NCI-H345 (cell line): ENCODE measurements at places on chromosomes 7 and 10.

DNA sequence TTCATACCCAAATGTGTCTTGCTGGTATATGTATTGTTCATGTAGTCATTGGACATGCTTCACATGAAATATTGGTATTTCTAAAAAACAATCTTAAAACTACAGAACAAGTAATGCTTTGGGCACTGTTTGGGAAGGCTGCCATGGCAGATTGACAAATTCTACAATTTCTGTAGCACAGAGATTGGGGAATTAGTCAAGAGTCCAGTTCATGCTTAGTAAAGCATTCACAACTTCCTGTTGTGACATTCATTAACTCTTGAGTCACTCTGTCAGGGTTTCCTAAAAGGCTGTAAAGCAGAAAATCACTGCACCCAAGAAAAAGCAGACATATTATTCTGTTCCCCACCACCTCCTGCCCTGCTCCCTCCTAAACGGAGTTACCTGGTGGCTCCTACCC is 398.9 kb downstream of the PHTF2 start:
- DNase-seq = no peak

GRCh38 chr7:1966631-1967200 is 266.0 kb downstream of the MAD1L1 start:
- peak; percentile 77 for DNase-seq

GRCh38 chr10:86964061-86964846 is 4.0 kb upstream of the ADIRF start:
- no peak for DNase-seq

DNA sequence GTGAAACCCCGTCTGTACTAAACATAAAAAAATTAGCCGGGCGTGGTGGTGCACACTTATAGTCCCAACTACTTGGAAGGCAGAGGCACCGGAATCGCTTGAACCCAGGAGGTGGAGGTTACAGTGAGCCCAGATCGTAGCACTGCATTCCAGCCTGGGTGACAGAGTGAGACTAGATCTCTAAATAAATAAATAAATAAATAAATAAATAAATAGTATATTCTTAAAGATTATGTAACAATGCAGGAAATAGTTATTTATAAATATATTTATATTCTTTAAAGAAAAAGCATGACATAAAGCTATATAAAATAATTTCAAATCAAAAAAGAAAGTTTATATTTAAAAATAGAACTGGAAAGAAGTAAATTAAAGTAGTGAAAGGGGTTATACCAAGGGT is 76.4 kb downstream of the MBL2 start:
- DNase-seq = no peak

DNA sequence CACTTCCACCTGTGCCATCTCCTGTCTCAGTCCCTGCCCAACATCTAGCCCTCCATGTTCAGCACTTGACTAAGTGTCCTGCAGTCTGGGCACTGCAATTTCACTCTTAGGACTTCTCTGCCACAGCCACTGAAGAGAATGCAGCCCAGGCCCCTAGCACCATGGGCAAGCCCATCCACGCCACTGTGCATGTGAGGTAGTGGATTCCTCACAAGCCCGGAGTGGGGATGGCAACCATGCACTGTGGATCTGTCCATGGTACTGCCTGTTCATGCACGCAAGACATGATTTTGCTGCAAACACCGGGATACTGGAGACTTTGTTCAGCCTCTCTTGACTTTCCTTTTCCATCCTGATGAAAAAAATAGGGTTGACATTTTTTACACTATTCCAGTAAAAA is 12.3 kb downstream of the DDC start:
- DNase-seq = no peak

DNA sequence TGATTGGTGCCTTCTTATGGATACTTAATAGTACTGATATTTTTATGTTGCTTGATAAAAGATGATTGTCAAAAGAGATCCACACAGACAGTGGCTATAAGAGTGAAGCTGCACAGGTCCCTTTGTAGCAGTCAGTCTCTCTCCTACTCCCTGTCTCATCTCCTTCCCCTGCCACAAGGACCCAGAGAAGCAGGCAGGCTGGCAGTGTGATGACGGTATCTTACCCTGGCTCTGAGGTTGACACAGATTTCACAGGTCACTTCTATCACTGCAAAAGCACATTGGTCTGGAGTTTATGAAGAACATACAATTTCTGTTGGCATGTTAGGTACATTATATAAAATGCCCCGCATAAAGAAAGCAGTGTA is 64.4 kb upstream of the AHR start:
- DNase-seq = no peak

DNA sequence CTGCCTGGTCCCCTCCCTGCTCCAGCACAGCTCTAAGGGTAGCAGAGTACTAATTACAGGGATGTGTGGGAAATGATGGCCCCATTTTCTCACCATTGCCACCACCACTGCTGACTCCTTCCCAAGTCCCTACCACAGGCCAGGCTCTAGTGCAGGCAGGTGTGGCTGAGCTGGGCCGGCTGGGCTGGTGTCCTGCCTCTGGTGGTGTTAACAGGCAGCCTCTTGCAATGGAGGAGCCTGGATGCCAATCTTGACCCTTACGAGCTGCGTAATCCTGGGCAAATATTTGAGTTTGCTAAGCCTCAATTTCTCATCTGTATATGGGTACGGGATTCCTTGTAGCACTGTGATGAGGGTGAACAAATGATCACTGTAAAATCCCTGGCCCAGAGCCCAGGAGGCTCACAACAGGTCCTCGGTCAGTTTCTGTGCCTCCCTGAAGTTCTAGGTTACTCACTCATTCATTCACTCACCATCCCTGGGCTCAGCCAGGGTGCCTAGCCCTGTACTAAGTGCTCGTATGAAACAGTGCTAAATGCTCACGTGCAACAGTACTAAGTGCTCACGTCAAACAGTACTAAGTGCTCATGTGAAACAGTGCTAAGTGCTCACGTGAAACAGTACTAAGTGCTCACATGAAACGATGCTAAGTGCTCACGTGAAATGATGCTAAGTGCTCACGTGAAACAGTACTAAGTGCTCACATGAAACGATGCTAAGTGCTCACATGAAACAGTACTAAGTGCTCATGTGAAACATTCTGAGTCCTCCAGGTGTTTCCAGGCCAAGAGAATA is 2.3 kb upstream of the FZD9 start:
- DNase-seq = no peak

- no peak for DNase-seq
Measured at GRCh38 chr7:159000070-159000469, 143.7 kb downstream of the DYNC2I1 start.

GRCh38 chr10:129365767-129366402 is 101.2 kb upstream of the MGMT start:
- DNase-seq = no peak

DNA sequence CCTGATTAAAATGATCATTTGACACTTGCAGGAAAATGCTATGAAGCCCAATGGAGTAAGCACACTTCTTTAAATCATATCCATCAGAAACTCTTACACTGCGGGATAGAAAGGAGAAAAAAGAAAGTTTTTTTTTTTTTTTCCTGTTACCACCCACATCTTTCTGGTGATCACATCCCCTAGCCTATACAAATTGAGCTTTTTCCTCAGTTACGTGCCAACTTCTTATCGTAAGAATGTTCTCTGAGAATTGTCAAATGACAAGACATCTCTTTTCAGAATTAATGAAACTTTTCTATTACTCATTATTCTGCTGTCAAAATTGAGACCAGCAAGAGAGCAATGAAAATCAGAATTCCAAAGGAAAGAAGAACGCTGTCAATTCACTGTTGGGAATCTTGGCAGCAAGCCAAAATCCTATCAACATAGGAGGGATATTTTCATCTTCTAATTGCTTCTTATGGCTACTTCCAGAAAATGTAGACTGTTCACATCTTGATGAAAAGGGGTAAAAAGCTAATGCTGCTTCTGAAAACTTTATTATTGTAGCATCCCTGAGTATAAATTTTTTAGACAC is 179.5 kb downstream of the ADAM12 start:
- DNase-seq = no peak

- no peak for DNase-seq
Measured at GRCh38 chr7:12139416-12139815, 71.7 kb upstream of the TMEM106B start.

GRCh38 chr10:49149881-49150280 is 16.1 kb upstream of the FAM170B start:
- peak; percentile 20 for DNase-seq

- DNase-seq = no peak
Measured at GRCh38 chr7:156732091-156732625, 91.6 kb downstream of the RNF32 start.

- no peak for DNase-seq
Measured at GRCh38 chr10:45241865-45242520, 73.4 kb downstream of the OR13A1 start.

GRCh38 chr10:22986771-22987542 is 59.1 kb downstream of the ARMC3 start:
- DNase-seq = peak; percentile 19

DNA sequence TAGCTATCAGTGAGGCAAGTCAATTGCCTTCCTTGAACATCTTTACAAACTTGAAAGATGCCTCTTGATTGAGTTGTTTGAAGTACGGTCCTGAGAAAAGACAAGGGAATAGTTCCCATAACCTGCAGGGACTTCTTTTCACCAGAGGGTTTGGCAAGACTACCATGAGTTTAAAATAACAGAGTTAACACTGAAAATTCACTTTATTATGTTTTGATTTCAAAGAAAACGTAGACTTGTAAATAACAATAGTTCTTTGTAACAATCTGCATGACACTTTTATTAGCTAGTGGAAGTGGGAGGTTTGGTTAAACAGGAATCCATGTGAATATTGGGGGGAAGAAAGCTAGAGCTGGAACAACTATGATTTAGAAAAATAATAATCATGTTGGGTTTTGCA is 49.5 kb downstream of the WNT2 start:
- no peak for DNase-seq

GRCh38 chr7:40288827-40289226 is 154.0 kb downstream of the SUGCT start:
- DNase-seq = no peak

GRCh38 chr10:93548376-93549071 is 17.9 kb upstream of the FFAR4 start:
- no peak for DNase-seq

DNA sequence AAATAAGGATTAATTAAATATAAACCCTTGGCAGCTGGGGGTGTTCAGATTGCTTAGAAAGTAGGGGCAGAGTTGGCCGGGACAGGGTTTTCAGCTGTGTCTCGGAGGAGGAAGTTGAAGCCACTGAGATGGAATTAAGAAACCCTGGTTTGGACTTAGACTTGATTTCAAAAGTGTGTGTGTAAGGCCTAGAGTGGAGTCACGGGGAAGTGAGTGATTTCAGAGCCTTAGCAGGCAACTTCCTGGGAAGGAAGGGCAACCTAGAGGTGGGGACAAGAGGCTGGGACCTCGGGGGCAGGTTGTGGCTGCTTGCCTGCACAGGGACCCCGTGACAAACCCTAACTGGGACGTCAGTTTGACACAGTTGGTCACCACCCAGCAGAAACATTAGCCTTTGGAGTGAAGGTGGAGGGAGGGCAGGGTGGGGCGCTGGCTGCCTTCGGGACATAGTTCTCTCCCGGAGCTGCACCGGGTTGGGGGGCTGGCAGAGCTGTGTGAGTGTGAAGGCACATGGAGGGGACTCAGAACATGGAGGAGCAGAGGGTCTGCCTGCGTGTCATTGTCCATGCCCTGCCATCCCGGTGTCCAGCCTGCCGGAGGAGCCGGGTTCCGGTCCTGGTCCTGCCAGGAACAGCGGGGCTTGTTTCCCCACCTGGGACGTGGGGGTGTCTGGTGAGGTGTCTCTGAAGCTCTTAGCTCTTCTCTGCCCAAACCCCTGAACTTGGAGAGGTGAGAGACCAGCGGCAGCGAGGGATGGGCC is 1.8 kb downstream of the BRI3 start:
- no peak for DNase-seq

- DNase-seq = no peak
Measured at GRCh38 chr7:93327006-93327633, 95.0 kb downstream of the VPS50 start.

DNA sequence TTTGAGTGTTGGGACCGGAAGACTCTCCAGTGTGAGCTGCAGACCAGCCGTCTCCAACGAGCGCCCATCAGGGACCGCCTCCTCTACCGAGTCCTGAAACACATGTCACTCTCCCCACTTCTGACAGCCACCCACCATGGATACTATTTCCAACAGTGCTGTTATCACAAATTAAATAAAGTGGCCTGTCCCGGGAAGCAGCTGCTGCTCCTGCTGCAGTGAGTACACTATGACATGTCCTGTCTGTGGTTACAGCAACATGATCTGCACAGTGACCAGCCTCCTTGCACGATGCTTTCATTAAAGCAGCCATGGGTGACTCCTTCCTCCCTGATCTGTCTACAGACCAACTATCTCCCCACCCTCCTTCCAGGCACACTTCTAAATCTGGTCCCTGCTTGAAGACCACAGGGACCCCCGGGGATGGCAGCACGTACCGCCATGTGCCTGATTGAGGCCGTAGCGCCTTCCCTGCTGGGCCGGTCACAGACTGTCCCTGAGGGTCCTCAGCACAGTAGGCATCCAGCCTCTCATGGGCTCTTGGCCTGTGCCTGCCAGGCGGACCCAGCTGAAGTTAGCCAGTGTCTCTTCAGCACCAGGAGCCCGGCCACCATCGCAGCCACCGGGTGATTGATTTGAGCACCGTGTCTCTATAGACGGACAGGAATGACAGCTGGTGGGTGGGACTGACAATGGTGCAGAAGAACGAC is 58.8 kb downstream of the TCERG1L start:
- DNase-seq = no peak

DNA sequence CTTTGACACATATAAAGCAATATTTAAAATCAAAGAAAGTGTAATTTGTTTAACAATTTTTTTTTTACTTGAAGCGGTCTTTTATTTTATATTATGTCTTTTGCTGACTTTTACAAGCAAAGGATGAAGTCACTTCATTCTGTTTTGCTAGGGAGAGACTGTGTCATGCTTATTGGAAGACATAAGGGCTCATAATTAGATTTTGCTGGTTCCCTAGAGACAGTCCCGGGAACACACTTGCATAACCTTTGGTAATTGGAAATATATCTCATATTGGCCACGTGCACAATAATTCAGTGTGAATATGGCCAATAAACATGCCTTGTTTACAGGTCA is 448 bp upstream of the NET1 start:
- DNase-seq = no peak

DNA sequence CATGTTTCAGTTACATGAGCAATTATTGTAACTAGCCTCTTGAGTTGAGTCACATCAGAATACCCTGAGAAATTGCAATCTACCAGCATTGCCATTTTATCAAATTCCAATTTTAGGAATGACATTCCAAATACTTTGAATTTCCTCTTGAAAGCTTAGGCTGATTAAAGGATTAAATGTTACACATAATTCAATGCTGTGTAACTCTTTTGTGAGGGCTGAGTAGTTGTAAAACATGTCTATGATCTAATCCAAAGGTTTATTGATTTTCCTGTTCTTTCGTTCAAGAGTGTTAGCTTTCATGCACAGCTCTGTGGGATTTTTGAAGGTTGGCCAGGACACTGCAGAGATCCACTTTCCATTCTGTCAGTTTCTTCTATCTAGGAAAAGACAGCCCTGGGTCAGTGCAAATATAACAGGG is 193.1 kb downstream of the SORCS1 start:
- no peak for DNase-seq
